Pancreas (tissue), 10 donors: ENCODE measurements at places on chromosomes 2 and 18.

- DNase-seq = no peak
Observed at GRCh38 chr2:230949966-230950873, 25.2 kb upstream of the GPR55 start.

DNA sequence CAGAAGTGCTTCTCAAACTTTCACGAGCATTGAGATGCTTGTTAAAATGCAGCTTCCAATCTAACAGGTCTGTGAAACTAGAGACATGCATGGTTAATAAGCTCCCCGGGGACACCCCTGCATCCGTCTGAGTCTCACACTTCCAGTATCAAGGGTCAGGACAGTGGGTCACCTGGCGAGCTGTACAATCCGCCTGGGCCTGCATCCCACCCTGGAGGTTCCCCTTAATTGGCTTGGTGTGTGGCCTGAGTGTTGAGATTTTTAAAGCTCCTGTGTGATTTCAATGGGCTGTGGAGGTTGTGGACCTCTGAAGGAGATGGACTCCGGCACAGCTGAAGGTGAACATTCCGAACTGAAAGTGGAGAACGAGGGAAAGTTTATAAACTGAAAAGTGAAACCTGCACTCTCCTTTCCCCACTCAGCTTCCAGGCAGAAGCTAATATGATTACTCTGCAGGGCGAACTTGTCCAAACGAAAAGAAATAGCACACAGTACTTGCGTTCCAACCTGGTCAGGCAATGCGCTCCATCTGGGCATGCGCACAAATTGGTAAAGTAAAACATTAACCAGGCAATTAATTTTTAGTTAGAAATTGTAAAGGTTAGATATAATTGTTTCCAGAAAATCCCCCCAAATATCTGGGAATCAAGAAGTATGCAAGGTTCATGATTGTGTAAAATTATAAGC lies 191.7 kb upstream of the ALKAL2 start:
- DNase-seq = peak; percentile 42

- DNase-seq = no peak
Observed at GRCh38 chr2:45120546-45120945, 111.3 kb upstream of the SIX2 start.

- DNase-seq = no peak
Observed at GRCh38 chr2:121388371-121388770, 103.4 kb upstream of the TFCP2L1 start.
